ENCODE measurements at places on chromosomes 3 and 15. TPM values are rescaled to one million over a fixed set of nuclear protein-coding genes. Genes with fewer than 3 reads are reported as not detected.

Gene TLR9
- 1.1 TPM for total RNA-seq

Gene FAM174B
- 45.0 TPM for total RNA-seq

- peak; percentile 97 for DNase-seq
- H3K27ac ChIP-seq = no peak overlapping the region
- no peaks in the 10 kb centered on the region for H3K27me3 ChIP-seq
- H3K4me3 ChIP-seq = no peak overlapping the region
- H3K4me1 ChIP-seq = peaks cover 27% of the 10 kb centered on the region
Observed at GRCh38 chr15:89143503-89144162, 55.4 kb downstream of the ABHD2 start.

GRCh38 chr15:83766339-83766738, 112.4 kb downstream of the ADAMTSL3 start:
- H3K4me3 ChIP-seq = no peak overlapping the region
- no peaks in the 10 kb centered on the region for H3K4me1 ChIP-seq
- H3K27me3 ChIP-seq = no peaks in the 10 kb centered on the region
- no peaks in the 10 kb centered on the region for H3K36me3 ChIP-seq
- no peak for DNase-seq

- no peaks in the 10 kb centered on the region for H3K27me3 ChIP-seq
- DNase-seq = no peak
- H3K4me3 ChIP-seq = no peak overlapping the region
- peaks cover 30% of the 10 kb centered on the region for H3K36me3 ChIP-seq
- H3K27ac ChIP-seq = no peak overlapping the region
Observed at GRCh38 chr15:90638201-90638691, 78.9 kb upstream of the BLM start.

DNA sequence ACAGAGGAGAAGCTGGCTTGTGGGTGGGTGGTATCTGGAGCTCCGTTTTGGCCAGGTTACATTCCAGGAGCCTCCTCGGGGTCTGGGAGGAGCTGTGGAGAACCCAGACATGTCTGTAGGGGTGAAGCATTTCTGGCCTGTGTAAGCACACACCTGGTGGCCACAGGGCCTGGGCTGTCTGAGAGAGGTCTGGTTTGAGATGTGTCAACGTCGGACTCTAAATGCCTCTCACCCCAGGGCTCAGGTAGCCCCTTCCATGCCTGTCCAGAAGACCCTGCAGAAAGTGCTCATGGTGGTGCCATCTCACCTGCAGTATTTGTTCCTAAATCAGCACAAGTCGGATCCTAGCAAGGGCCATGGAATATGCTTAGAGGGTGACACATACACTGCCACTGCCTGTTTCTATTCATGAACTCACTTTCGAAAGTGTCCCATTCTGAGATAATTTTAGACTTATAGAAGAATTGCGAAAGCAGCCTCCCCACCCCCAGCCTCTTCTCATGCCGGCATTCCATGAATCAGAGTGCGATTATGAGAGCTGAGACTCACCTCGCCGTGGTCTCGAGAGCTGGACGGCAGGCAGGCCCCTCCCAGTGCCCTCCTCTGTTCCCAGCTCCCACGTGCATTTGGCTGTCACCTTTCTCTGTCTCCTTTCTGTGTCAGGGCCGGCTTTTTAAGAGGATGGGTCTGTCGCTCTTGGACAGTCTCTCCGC, 63.7 kb downstream of the KLF15 start:
- DNase-seq = peak; percentile 56
- peaks cover 4% of the 10 kb centered on the region for H3K4me1 ChIP-seq
- peak overlapping the region; percentile 63 for H3K27ac ChIP-seq
- H3K36me3 ChIP-seq = no peaks in the 10 kb centered on the region
